ENCODE measurements at places on chromosomes 12 and 14.
A peak's percentile ranks its signal among the peaks of the same experiment; 100 is the strongest.

DNA sequence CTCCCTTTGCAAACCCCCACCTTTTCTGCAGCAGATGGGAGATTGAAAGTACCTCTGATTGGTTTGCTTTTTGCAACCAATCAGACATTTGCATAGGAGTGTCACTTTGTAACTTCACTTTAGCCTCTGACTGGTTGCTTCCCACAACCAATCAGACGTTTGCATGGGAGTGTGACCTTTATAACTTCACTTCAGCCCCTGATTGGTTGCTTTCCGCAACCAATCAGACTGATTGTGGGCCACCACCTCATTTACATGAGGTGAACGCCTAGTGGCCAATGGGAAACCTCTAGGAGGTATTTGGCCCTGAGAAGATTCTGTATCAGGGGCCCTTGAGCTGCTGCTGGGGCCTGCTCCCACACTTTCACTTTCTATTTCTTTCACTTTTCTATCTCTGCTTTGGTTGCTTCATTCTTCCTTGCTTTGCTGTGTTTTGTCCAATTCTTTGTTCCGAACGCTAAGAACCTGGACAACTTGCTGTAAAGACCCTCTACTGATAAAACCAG, 106.0 kb upstream of the PRICKLE1 start:
- DNase-seq: no peak

- DNase-seq: no peak
Measured at GRCh38 chr14:20624495-20625070, 16.9 kb downstream of the OR6S1 start.

DNA sequence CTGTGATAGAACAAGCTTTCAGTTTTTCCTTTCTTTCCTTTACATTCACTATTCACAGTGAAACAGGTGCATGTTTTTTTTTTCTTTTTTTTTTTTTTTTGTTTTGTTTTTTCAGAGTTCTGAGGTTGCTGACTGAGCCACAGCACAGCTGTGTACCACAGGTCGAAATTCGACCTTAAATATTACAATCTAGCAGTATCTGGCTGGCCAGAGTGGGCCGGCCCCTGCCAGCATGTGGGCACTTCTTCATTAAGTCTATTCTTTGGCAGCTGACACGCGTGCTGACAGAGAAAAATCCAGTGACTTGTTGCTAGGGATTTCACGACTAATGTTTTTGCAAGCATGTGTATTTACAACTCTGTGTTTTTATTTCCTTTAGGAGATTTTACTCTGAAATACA, 33.9 kb downstream of the FBXO33 start:
- DNase-seq: no peak

GRCh38 chr14:75457648-75458165, 29.9 kb downstream of the JDP2 start:
- DNase-seq: no peak

DNA sequence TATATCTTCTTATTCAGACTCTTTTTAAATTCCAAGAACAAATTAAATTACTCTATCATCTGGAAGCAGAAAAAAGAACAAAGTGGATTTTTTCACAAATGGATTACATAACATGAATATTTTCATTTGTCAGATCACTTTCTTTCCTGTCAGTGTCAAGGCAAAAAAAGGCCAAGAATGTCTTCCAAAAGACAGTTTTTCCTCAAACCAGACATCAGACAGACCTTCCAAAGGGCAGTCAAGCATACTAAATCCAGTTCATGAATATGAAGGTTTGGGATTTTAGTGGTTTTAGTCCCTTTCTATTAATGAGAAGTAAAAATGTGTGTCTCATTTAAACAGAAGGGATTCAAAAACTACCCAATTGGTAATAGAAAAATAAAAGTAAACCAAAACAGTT, 336.0 kb downstream of the CEP128 start:
- DNase-seq: no peak

DNA sequence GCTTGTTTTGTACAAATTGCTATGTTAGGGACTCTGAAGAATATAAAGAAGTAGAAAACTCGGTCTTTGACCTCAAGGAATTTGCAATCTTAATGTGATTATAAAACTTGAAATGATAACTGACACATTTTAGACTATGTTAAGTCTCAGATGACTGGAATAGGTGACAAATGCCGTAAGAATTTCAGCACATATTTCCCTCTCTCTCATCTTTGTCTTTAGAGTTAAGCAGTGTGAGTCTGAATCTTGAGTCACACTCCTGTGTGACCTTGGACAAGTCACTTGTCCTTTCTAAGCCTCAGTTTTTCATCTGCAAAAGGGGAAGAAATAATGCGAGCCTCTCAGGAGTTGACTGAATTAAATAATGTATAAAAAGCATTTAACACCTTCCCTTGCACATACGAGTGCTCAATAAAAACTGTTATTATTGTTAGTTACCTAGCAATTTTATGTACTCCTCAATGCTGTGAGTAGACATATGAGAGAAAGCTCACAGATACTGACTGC, 103.7 kb downstream of the DYRK2 start:
- DNase-seq: no peak

DNA sequence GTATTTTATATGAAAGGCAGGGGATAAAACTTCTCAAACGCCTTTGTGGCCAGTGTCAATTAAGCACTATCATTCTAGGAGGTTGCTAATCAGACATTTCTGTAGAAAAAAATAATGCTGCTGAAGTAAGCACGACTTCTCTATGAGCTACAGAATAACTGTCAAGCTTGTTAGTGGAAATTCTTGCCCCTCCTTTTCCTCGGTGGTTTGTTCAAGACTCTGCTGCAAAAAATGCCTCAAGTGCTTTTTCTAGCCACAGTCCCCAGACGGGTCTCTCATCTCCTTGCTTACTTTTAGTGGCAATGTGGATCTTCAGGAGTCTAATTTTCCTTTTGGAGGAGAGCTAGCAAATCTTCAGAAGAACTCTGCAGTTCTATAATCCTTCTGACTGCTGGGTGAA, 452.0 kb downstream of the FUT8 start:
- no peak for DNase-seq

DNA sequence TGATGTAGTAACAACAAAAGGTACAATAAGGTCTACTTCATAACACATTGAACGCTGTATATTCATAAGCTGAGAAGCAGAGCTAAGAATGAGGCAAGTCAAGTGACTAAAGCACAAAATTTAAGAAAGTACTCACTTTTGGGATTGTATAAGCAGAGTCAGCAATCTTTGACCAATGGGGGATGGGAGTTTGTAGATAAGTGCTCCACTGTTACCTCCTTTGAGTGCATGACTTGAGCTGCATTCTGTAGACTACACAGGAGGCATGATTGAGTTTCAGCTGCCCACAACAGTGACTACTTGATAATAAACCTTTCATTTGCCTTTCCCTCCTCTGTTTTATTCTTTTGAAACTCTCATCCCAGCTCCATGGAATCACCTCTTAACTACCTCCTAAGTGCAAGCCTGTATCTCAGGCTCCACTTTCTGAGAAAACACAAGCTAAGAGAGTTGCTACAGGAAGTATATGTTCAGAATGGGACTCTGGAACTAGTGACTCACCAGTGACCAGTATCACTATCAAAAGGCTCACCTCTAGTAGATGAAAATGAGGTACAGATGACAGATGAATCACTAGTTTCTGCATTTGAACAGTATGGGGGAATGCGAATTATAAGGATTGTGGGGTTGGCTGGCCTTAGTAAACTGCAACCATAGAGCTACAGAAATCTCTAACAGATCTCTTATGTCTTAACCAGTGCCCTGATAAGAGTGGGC, 49.2 kb downstream of the SLC35F4 start:
- DNase-seq: no peak

DNA sequence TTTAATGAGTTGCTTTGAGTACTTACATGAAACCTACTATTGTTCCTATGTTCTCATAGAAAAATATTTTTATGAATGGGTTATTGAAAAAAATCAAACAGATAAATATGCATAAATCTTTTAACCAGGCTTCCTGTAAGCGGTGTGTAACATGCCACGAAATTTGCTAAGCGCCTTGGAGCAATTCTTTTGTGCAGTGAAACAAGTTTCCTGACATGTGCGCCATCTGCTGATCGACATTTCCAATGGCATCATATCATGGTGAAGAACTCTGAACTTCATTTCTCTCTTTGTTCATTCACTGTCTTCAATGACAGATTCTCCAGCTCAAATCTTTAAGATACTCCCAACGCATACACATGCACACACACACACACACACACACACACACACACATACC, 145.6 kb upstream of the NAV3 start:
- DNase-seq: peak; percentile 64

DNA sequence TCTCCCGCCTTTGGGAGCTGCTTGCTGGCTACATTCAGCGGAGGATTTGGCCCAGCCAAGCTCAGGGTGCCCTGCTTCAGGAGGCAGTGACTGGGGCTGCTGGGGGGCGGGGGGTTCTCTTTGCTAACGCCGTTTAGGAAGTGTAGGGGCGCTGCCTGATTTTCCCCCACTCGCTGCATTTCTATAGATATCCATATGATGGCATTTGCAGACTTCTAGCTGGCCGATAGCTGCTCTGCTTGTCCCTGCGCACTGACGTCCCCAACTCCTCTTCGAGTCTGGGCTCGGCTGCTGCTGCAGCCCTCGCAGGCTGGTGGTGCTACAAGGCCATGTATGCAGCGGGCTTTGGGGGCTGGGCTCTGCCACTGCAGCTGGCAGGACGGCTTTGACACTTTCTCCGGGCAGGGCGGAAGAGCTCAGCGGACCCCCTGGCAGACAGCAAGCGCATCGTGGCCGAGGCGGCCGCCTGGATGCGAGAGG, 3.1 kb downstream of the LRFN5 start:
- DNase-seq: peak; percentile 34

GRCh38 chr14:100857923-100858837, 32.3 kb downstream of the MEG3 start:
- no peak for DNase-seq

DNA sequence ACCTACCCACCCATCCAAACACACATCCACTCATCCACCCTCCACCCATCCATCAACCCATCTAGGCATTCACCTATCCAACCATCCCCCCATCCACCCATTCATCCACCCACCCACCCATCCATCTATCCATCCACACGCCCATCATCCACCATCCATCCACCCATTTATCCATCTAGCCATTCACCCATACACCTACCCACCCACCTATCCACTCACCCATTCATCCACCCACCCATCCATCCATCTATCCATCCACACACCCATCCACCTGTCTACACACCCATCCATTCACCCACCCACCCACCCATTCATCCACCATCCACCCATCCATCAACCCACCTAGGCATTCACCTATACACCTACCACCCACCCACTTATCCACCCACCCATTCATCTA, 72.6 kb upstream of the GALNT9 start:
- no peak for DNase-seq

GRCh38 chr12:95626854-95627253, 75.6 kb upstream of the USP44 start:
- DNase-seq: no peak

GRCh38 chr14:75242546-75243273, 35.9 kb upstream of the FOS start:
- DNase-seq: no peak

- no peak for DNase-seq
Measured at GRCh38 chr14:90576581-90576980, 179.8 kb downstream of the CALM1 start.

DNA sequence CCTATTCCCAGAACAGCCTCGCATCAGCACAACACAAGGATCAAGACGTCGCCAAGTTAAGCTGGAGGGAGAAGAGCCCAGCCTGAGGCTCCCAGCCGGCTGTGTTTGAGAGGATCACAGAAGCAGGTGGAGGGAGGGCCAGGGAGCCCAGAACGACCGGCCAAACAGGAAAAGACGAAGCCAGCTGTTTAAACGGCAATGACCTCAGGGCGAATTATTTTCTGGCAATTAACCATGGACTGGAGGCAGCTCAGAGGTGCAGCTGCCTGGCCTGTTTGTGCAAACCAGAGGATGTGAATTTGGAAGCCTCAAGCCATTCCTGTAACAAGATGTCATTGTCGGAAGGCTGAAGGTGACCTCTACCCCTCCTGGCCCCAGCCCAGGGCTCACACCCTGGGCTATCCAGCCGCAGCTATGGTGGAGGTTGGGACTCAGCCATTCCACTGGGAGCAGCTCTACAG, 175.8 kb upstream of the PRMT8 start:
- no peak for DNase-seq

DNA sequence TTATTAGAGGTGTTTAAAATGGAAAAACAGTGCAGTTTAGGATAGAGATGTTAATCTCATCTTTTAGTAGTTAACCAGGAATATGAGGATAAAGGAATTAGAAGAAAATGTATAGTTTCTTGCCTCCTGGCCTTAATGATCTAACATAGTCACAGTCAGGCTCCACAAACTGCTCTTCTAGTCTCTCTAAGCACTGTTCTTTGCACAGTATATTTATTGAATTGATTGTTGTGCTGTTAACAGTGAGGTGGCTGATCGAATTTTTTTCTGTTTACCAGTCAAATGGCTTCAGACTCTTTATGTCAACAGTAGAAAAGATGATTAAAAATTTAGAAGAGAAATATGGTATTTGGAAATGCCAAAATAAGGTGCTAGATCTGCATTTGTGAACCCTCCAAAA, 37.8 kb downstream of the ATF7IP start:
- DNase-seq: no peak

GRCh38 chr12:116502989-116503496, 56.1 kb upstream of the MAP1LC3B2 start:
- DNase-seq: no peak

GRCh38 chr12:83462419-83462818, 775.7 kb downstream of the TMTC2 start:
- DNase-seq: no peak

DNA sequence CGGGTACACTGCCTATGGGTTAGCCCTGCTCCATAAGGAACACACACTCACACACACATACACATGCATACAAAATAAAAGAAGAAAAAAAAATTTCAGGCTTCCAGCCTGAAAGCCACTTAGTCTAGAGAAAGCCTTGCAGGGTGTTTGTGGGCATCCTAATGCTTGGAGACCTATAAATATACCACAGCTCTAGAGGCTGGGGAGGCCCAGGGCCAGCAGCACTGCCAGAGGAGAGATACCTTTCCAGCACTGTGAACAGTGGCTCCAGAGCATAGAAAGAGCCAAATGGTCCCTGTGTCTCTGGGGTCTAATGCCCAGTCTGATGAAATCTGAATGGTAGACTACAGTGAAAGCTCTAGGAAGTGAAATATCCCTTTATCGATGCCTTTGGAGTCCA, 12.9 kb downstream of the FAM161B start:
- DNase-seq: no peak

GRCh38 chr12:6780573-6780972, 8.3 kb downstream of the LAG3 start:
- DNase-seq: no peak

GRCh38 chr12:56119361-56119796, 1.3 kb downstream of the ZC3H10 start:
- peak; percentile 88 for DNase-seq
